ENCODE measurements at places on chromosomes 3 and 15.

DNA sequence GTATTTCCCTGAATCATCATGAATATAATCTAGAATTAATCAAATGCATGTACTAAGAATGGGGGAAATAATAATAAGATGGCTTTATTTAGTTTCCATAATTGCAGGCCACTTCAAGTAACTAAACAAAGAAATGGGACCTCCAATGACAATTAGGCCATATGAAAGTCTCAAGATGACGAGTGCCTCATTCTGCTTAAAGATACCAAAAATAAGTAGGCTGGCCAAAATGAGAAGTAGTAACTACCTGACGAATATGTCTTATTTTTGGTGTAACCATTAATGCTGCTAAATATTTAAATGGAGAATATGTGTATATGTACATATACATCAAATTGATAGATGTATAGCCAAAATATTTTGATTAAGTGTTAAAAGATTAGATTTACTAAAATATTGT, 932.6 kb downstream of the EPHA3 start:
- DNase-seq = no peak

DNA sequence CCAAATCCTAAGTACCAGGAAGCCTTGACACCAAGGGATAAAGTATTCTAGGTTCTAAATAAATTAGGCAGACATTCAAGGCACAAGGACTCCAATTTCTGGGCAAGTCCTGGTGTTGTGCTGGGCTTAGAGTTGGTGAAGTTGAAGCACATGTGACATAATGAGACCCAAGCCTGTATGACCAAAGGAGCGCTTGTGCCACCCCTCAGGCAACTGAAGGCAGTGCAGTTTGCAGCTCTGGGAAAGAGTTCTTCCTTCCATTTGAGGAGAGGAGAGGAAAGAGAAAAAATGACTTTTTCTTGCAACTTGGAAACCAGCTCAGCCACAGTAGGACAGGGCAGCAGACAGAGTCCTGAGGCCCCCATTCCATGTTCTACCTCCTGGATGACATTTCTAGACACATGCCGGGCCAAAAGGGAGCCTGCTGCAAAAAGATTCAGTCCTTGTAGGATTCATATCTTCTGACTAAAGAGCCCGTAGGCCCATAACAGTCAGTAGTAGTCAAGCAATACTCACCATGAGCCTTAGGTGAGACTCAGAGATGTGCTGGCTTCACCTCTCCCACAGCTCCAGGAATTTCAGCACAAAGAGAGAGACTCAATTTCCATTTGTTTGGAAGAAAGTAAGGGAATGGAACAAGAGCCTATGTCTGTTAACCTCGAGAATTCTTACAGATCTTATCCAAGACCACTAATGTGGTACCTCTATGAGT, 588.8 kb upstream of the BCHE start:
- no peak for DNase-seq

- DNase-seq = no peak
These were observed 3.0 kb downstream of the ADAMTS9 start for GRCh38 chr3:64684715-64685261.

DNA sequence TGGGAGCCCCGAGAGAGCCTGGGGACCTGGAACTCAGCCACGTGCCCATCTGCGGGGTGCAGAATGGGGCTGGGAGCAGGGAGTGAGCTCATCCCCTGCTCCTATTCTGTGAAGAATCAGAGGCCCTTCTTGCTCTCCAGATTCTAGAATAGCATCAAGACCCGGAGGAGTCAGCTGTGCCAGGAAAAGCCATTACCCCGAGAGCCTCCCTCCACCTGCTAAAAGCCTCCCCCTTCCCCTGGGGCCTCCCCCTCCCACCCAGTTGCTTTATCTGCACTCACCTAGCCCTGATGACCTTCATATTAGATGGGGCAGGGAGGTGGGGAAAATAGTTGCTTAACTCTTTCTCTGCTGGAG, 23.1 kb downstream of the CCDC33 start:
- no peak for DNase-seq

GRCh38 chr15:67732671-67733374, 92.5 kb upstream of the SKOR1 start:
- DNase-seq = no peak

DNA sequence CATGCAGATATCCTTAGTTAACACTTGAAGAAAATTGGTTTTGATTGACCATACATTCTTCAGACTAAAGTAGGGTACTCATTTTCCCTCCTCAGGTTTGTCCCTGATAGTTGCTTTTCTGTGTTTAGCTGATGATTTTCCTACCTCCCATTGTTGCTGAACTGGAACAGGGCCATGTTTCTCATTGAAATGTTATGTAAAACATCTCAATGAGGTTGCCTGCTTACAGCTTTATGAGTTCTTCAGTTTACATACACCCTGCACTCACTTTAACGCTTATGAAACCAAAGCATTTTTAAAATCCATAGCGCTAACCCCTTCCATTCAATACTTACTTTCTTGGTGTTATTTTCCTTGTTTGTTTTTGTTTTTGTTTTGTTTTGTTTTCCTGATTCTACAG, 61.9 kb downstream of the HMG20A start:
- DNase-seq = no peak

DNA sequence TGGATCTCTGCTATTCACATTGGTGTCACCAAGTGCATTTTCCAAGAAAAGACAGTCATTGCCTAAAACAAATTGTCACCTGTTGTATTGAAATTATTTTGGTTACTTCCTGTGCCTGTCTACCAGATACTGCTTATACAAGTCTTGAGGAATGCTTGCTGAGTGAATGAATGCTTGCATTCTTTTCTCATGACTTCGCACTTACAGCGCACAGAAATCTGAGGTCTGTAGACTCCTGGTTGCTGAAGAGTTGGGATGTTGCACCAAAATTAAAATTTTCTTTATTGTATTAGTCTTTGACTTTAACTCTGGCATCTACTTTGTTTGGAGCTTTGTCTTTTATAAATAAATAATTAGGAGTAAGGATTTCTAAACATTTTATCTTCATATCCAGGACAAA, 28.4 kb downstream of the SH3GL3 start:
- DNase-seq = no peak

GRCh38 chr15:63504979-63505841, 817 bp downstream of the USP3 start:
- no peak for DNase-seq

DNA sequence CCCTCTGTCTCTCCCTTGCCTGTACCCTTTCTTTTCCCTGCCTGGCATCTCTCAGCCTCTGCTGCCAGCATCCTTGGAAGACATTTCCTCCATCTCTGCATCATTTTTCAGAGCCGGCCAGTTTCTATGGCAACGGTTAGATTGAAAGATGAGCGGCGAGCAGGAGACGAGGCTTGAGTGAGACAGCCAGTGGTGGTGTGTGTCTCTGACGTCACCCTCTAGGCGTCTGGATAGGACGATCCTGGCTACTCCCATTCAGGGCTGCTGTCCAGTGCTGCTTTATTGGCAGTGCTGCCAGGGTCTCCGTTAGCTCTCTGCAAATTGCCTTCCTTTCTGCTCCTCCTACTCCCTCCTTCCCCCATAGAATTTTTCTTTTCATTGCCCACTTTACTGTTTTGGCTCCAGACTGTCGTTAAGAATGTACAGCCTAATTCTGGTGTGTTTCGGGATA, 57.9 kb downstream of the TRAK1 start:
- DNase-seq = no peak

- DNase-seq = no peak
These were observed 48.8 kb upstream of the PLSCR5 start for GRCh38 chr3:146653978-146654377.

GRCh38 chr15:63124506-63124905, 2.8 kb downstream of the LACTB start:
- no peak for DNase-seq

GRCh38 chr3:43389388-43390254, 103.3 kb downstream of the SNRK start:
- DNase-seq = peak; percentile 27

DNA sequence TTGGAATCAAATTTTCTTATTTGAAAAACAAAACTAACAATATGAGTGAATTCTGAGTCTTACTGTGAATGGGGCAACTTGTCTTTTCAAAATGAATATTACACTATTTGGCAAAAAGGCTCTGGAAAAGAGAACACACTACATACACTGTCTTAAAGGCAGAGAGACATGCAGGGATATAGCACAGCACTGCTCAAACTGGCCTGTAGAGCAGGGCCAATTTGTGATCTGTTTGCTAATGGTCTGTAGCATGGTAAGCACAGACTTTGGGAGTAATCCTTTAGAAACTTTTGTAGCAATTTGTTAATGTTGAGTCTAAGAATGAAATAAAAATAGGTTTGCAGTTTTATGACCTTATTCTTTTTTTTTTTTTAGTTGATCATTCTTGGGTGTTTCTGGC, 679.8 kb upstream of the SGO1 start:
- DNase-seq = no peak

DNA sequence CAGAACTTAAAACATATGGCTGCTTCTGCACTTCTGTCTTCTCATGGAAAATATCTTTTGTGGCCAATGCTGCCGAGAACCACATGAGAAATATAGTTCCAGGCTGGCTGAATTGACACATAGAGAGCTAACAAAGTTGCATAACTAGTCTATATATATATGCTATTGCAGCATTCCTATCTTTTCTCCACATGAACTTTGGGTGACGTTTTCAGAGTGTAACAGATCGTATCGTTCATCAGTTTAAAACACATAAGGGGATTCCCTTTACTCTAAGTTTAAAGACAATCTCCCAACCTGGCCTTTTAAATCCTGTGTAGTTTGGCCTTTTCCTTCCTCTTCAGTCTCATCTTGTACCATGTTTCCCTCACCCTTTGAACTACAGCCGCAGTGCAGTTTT, 394.2 kb upstream of the CBLB start:
- no peak for DNase-seq

GRCh38 chr3:169629895-169630294, 33.6 kb downstream of the MECOM start:
- DNase-seq = no peak

DNA sequence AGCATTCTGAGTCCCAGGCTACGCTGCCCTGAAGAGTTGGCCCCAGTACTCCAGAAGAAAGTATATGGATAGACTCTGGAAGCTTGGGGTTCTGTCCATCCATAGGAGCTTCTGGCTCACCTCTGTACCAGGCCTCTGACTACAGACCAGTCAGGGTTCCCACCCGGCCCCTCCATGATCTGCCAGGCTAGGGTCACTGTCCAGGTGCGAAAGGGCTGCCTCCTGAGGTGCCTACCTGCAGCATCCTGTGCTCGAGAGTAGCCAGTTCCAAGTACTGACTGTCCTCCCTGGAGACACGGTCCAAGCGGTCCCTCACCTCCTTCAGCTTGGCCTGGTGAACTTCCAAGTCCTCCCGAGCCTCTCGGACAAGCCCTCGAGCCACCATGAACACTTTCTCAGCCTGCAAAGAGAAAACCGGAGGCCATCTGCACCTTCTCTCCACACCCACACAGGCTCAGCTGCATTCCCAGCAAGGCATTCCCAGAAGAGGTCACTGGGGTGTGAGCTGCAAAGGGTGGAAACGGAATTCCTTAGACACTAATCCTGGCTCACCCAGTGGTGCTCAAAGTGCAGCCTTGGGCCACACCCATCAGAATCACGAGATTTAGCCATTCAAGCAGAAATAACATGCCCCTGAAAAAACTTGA, 3.7 kb upstream of the PLXNB1 start:
- DNase-seq = no peak

DNA sequence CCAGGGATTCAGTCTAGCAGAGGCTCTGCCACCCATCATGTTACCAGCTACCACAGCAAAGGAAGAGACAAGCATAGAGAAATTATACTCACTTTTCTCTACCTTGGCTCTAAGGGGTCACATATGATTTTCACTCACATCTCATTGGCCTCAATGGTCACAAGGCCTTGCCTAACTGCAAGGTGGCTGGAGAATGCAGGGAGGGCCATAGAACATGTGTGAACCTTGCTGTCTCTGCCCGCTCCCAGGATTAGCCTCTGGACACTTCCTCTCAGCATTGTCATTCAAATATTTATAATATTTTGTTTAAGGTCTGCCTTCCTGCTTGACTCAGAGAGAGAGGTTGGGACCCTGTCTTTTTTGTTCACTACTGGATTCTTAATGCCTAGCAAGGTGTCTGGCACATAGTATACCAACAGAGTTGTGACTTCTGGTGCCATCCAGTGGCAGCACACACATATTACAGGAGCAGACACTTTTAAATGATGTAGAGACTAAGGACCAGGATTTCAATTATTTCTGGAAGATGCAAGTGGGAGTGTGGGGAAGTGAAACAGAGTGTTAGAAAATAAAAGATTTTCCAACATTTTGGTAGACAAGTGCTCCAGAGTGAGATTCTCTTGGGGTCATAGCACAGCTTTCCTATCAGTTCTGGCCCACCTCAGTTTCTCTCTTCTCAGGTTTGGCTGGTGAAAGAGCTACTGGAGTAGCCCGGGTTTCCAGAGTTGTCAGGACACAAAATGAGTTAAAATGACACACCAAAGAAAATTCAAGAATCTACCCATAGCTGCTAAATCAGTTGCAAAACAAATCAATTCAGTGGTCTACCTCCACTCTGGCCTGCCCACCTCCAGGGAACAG, 119.0 kb upstream of the RASGRP1 start:
- DNase-seq = peak; percentile 52

DNA sequence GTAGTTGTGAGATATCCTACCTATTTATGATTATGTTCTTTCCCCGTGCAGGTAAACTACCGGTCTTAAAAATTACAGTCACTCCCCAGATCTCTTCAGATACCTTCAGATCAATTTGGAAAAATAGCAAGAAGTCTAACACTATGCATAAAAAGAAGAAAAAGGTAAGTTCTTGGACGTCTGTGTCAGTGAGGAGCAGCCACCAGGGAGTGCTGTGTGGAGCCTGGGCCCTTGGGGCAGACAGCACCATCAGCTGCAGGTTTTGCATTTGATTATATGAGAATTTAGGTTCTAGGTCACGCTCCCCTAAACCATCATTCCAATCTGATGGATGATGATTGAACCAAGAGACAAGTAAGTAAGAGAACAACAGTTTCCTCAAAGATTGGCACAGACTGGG, 8.9 kb upstream of the RNF7 start:
- DNase-seq = no peak

DNA sequence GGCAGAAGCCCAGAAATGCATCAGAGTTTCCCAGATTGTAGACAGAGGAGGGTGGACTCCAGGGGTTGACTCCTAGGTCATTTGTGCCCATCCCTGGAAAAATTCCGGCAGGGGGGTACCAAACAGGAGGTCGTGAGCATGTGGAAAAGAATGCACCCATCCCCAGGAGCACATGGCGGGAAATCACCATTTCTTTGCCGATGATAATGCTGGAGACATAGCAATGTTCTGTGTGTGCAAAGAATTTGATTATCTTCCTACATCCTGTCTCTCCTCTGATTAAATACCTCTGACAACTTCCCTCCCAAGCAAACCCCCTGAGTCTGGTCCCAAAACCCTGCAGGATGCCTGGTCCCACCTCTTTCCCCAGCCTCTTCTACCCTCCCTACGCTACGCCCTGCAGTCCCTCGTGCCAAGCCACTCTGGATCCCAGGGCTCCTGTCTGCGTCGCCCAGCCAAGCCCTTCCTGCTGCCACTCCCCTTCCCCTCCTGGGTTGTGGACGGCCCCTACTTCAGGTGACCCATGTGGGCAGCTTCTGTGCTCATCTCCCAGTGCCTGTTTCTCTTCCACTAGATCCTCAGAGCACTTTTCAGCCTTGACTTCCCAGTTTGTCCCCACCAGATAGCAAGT, 15.8 kb downstream of the WNT7A start:
- no peak for DNase-seq
